ENCODE measurements at places on chromosomes 2 and 18.

DNA sequence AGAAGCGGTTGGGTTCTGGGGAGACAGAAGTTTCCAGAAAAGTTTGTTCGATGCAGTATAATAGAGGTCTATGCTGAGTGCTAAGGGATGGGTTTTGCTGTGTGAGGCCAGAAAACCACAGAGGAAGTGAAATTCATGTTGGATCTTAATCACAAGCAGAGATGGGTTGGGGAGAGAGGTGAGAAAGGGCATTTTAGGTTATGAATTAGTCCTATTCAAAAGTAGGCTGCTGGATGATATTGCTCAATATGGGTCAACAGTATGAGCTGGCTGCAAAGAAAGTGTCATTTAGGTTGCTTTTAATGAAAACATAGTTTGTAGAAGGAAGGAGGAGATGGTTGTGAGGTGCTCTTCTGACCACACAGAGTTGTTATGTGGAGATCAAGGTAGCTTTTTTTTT is 118.8 kb upstream of the LHCGR start:
- no peak for DNase-seq

DNA sequence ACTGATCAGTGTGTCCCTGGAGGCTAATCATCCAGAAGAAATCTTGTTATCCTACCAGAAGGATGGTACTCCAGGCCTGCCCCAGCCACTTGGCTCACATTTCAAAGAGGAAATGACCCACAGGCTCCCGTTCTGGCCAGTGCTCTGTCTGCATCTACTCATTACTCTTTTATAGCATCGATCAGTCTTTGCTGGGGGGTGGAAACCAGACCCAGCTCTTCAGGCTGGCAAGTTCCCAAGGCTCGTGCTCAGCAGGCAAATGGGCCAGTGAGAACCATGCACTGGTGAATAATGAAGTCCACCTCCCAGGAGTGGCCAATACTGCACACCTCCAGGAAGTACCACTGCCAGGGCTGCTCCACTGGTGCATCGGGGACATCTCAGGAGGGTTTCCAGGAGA is 38.8 kb downstream of the DNER start:
- no peak for DNase-seq

- DNase-seq: no peak
Measured at GRCh38 chr2:173814306-173814705, 150.9 kb downstream of the SP3 start.

DNA sequence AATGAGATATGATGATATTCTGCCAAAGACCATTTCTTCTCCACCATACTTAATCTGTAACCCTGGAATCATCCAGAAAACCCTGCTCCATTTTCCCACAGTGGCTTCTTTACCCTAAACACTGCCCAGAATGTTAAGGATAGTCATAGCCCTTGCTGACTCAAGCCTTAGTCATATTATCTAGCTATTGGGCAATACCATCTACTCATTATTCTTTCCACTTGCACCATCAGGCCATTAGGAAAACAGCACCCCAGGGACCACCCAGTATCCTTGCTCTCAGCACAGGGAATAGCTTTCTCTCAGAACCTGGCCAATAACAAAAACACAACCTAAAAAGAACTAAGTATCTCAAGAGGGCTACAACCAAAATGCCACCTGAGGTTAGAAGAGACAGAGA is 445.7 kb upstream of the SLC14A2 start:
- DNase-seq: no peak

DNA sequence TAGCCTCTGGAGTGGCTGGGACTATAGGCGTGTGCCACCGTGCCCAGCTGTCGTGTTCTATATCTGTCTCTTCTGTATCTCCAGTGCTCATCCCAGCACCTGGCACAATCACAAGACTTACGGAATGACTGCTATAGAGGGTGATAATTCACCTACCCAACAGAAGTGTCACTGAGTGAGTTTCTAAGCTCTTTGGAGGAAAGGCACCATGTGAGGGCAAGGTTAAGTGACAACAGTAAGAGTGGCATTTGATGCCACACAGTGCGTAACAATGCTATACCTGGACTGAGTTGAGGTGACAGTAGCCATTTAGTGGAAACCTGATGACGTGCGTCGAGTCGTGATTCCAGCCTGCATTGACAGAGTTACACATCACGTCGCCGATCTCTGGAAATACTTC is 89.0 kb downstream of the KCTD1 start:
- no peak for DNase-seq

DNA sequence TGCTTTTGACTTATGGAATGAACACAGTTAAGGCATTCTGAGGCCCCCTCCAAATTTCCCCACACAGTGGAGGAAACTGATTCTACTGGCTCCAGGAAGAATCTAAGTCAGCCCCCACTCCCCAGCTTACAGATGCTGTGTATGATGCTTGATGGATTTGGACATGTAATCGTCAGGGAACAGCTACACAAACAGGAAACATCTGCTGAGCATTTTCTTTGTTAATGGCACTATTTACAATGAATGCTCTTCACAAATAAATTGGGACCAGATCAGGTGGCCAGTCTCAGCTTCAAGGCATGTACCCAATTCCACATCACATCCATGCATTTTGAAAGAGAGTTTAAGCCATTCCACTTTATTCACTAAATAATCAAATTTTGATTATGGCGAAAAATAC is 562.3 kb downstream of the SOX11 start:
- DNase-seq: no peak

DNA sequence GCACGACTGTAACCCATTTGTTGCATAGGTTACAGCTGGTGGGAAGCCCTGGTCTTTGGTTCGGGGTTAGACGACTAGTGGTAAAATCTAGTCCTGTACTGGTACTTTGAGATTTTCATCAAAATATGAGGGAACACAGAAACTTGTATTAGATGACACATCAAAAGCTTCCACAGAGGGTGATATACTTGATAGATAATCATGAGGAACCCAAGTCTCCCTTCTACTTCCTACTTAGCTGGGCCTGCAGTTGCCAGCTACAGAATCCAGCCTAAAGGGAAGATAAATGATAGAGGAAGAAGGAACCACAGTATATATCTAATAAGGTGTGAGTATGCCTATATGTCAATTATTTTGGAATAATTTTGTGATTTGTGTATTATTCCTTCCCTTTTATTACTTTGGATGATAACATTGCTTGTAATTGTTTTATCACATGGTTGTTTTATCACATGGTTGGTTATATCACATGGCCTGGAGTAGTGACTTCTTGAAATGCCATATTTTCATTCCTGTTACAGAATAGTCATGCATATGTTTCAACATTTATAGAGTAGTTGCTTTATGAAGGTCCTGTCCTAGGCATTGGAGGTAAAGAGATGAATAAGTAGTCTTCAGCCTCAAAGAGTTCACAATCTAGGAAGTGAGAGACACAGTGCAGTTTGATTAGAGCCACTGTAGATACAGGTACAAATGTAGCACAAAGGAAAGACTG is 2.9 kb downstream of the AGPS start:
- DNase-seq: no peak

- DNase-seq: no peak
Measured at GRCh38 chr18:3012136-3013023, 564 bp downstream of the LPIN2 start.

GRCh38 chr2:237096201-237096600 is 10.5 kb downstream of the COPS8 start:
- no peak for DNase-seq

- DNase-seq: no peak
Measured at GRCh38 chr2:166410828-166411472, 35.2 kb upstream of the SCN9A start.

Measured in stimulated activated CD4-positive, alpha-beta T cell treated with anti-CD3 and anti-CD28 coated beads, Interleukin-15, amount 100 ng/mL, for 48 hours (primary cell).